ENCODE measurements at places on chromosomes 4 and X. TPM values are rescaled to one million over a fixed set of nuclear protein-coding genes. Genes with fewer than 3 reads are reported as not detected.

The GAGE12J gene
- total RNA-seq: not detected

DNA sequence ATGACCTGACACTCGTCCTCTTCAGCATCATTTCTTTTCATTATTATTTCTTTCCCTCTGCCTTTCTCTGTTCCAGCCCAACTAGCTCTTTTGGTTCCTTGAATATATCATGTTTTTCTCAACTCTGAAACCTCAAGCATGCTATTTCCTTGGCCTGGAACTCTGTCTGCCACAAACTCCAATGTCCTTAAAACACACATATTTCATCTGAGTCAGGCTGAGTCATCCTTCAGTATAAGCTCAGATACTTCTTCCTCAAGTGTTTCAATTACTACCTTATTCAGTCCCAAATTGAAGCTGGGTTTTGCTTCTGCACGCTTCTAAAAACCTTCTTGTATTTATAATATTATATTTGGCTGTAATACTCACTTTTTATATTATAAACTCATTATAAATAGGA, 424.2 kb downstream of the PDGFC start:
- DNase-seq: no peak
- H3K27me3 ChIP-seq: no peaks in the 10 kb centered on the region
- H3K36me3 ChIP-seq: no peaks in the 10 kb centered on the region

GRCh38 chrX:15749642-15750610, 11.9 kb downstream of the CA5B start:
- H3K4me1 ChIP-seq: peaks cover 25% of the 10 kb centered on the region
- no peak overlapping the region for H3K4me3 ChIP-seq
- no peaks in the 10 kb centered on the region for H3K36me3 ChIP-seq
- H3K27ac ChIP-seq: peak overlapping the region; percentile 79
- peak; percentile 23 for DNase-seq

DNA sequence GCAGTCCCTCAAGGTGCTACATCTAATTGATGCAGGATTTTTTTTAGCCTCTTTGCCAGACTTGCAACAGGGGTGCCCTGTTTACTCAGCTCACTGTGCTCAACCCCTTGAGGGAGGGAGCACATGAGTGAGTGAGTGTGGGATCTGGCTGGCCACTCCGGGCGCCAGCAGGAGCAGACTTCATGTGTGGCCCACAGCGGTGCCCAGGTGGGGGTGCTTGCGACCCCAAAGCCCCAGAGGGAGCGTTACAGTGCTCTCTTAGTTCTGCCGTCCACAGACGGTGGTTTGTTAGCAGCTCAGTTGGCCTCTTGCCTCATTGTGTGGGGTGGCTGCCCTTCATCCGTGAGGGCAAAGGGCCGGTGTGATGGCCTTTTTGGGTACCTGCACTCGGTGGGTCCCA, 81.6 kb upstream of the MYOZ2 start:
- no peak overlapping the region for H3K27ac ChIP-seq
- H3K27me3 ChIP-seq: no peaks in the 10 kb centered on the region
- no peaks in the 10 kb centered on the region for H3K4me1 ChIP-seq
- no peaks in the 10 kb centered on the region for H3K36me3 ChIP-seq
- no peak overlapping the region for H3K4me3 ChIP-seq
- no peak for DNase-seq

DNA sequence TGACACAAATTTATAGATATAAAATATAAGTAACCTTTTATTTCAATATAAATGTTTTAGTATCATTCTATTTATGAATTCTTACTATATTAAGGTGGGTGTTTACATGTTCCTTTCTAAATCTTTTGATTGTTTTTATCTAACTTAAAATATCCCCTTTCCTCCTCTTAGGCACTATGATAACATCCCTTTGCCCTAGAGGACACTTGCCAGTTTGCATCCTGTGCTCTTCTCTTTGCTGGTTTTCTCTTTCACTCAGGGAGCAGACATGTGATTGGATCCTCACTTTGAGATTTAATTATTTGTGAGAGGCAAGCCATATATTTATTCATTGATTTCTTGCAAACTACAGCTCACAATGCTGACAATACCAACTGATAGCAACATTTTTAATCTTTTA, 16.2 kb downstream of the LRIT3 start:
- no peaks in the 10 kb centered on the region for H3K4me1 ChIP-seq
- H3K27ac ChIP-seq: no peak overlapping the region
- H3K4me3 ChIP-seq: no peak overlapping the region
- no peaks in the 10 kb centered on the region for H3K36me3 ChIP-seq

DNA sequence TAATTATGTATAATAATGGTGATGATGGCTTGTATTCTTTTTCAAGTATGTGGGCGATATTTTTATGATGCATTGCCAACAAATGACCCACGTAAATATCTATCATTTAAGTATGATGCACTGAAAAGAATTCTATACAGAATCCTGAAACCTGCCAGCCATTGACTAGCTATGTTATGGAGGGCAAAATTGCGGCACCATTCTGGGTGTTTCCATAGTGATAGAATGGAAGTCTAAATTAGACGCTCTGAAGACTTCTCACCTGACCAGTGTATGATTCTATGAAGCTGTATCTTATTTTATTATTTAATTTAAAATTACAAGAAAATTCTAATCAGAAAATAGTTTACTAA, 677 bp upstream of the CENPC start:
- peaks cover 33% of the 10 kb centered on the region for H3K4me1 ChIP-seq
- no peaks in the 10 kb centered on the region for H3K27me3 ChIP-seq
- DNase-seq: no peak
- peak overlapping the region; percentile 70 for H3K4me3 ChIP-seq
- no peaks in the 10 kb centered on the region for H3K36me3 ChIP-seq
- peak overlapping the region; percentile 93 for H3K27ac ChIP-seq

The BEX1 gene
- total RNA-seq: not detected

- H3K27ac ChIP-seq: no peak overlapping the region
- H3K36me3 ChIP-seq: no peaks in the 10 kb centered on the region
- no peak overlapping the region for H3K4me3 ChIP-seq
- H3K4me1 ChIP-seq: no peaks in the 10 kb centered on the region
- no peaks in the 10 kb centered on the region for H3K27me3 ChIP-seq
- no peak for DNase-seq
Observed at GRCh38 chrX:150587585-150588503, 19.4 kb downstream of the MTM1 start.

The GAB3 gene
- total RNA-seq: 4.4 TPM

GRCh38 chr4:163556650-163557391, 62.3 kb downstream of the TMA16 start:
- H3K27ac ChIP-seq: peak overlapping the region; percentile 66
- no peak for DNase-seq
- no peaks in the 10 kb centered on the region for H3K4me1 ChIP-seq
- no peak overlapping the region for H3K4me3 ChIP-seq
- H3K27me3 ChIP-seq: no peaks in the 10 kb centered on the region

The DKK2 gene
- not detected for total RNA-seq

DNA sequence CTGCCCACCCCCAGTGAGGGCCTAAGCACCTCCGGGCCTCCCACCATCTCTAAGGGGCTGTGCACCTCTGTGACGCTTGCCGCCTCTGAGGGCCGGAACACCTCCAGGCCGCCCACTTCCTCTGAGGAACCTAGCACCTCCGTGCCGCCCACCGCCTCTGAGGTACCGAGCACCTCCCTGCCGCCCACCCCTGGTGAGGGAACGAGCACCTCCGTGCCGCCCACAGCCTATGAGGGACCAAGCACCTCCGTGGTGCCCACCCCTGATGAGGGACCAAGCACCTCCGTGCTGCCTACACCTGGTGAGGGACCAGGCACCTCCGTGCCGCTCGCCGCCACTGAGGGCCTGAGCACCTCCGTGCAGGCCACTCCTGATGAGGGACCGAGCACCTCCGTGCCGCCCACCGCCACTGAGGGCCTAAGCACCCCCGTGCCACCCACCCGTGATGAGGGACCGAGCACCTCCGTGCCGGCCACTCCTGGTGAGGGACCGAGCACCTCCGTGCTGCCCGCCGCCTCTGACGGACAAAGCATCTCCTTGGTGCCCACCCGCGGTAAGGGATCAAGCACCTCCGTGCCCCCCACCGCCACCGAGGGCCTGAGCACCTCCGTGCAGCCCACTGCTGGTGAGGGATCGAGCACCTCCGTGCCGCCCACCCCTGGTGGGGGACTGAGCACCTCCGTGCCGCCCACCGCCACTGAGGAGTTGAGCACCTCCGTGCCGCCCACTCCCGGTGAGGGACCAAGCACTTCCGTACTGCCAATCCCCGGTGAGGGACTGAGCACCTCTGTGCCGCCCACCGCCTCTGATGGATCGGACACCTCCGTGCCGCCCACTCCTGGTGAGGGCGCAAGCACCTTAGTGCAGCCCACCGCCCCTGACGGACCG, 977 bp downstream of the MAGEE1 start:
- DNase-seq: peak; percentile 14
- H3K4me3 ChIP-seq: peak overlapping the region; percentile 56
- no peaks in the 10 kb centered on the region for H3K27me3 ChIP-seq
- H3K4me1 ChIP-seq: no peaks in the 10 kb centered on the region
- no peaks in the 10 kb centered on the region for H3K36me3 ChIP-seq

GRCh38 chr4:166941629-166942028, 292.7 kb downstream of the SPOCK3 start:
- H3K4me1 ChIP-seq: no peaks in the 10 kb centered on the region
- no peak for DNase-seq
- H3K36me3 ChIP-seq: no peaks in the 10 kb centered on the region
- no peak overlapping the region for H3K4me3 ChIP-seq
- H3K27me3 ChIP-seq: no peaks in the 10 kb centered on the region

The ARAP2 gene
- total RNA-seq: 108 TPM
